Foreskin keratinocyte (primary cell): ENCODE measurements at places on chromosomes 1 and 21. TPM values are rescaled to one million over a fixed set of nuclear protein-coding genes. Genes with fewer than 3 reads are reported as not detected.

DNA sequence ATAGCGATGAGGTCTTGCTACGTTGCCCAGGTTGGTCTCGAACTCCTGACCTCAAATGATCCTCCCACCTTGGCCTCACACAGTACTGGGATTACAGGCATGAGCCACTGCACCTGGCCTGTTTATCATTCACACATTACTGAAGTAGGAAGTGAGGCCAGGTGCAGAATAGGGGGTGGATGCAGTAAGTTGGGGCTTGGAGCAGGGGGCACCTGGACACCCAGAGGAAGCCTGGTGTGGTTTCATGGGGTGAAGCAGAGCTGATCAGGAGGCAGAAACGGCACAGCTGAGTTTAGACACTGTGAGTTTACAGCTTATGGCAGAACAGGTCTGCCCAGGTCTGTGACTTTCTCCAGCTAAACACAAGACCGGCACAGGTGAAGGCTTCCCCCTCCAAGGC lies 4.9 kb downstream of the CDA start:
- DNase-seq: no peak

GRCh38 chr1:175540896-175541645 lies 202.3 kb downstream of the TNR start:
- no peak for DNase-seq

GUCA2B gene
- polyA plus RNA-seq: not detected in 2 replicates

DNA sequence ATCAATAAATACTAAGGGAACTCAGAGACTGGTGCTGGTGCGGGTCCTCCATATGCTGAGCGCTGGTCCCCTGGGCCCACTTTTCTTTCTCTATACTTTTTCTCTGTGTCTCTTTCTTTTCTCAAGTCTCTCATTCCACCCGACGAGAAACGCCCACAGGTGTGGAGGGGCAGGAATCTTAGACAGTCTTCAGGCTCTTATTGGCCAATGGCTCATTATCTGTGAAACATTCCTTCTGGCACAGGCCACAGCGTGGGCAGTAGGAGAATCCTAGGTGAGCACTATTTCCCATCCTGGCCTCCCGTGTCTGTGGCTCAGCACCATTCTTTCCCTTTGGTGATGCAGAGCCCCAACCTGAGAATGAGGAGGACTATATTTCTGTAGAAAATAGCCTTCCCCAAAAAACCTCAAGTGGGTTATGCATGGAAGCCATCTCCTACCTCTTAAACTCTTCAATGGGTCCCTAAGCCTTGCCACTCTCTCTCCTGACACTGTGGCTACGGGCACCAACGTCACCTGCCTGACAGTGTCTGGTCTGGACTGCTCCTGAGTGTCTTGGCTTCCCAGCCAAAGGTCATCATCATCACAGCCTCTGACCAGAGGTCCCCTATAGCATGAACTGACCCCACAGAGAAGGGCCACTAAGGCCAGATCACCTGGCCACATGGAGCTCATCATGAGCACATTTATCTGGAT lies 6.2 kb upstream of the SLAMF1 start:
- DNase-seq: no peak

DNA sequence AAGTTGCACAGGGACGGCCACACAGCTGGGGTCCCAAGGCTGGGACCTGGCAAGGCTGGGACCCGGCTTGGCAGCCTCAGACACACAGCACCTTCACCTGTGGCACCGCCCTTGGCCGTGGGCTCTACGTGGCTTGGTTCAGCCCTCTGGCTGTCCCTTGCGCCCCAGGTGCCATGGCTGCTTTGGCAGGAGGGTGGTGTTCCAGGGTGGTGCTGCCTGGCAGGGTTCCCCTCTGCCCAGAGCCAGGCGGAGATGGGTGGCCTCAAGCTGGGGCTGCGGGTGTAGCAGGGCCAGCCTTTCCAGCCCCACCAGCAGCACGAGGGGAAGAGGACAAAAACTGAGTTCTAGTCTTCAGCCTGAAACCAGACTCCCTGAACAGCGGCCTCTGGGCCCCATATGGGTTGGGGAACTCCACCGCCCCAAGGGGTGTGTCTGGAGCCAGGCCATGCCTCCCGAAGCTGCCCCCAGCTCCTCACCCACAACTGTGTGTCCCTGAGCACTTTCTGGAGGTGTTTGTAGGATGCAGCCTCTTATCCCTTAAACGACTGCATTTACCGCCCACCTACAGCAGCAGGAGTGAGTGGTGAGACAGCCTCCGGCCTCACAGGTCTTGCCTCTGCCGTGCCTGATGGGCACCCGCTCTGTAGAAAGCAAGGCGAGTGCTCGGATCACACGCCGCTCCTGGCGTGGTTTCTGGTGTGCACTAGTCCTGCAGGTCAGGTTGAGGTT lies 92.3 kb downstream of the PDE9A start:
- DNase-seq: no peak

GRCh38 chr1:185694081-185694480 lies 40.1 kb upstream of the HMCN1 start:
- DNase-seq: no peak

GRCh38 chr1:6043561-6043960 lies 2.1 kb upstream of the KCNAB2 start:
- no peak for DNase-seq

GRCh38 chr1:170682809-170683208 lies 18.9 kb downstream of the PRRX1 start:
- DNase-seq: no peak

DNA sequence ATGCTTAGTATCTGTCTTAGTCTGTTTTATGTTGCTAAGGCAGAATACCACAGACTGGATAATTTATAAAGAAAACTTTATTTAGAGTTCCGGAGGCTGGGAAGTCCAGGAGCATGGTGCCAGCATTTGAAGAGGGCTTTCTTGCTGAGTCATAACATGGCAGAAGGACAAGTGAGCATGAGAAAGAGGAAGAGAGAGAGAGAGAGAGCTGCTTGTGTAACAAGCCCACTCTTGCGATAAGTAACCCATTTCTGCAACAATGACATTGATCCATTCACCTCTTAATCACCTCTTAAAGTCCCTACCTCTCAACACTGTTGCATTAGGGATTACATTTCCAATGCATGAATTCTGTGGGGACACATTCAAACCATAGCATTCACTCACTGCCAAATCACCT lies 11.7 kb upstream of the MYOCOS start:
- DNase-seq: no peak

DNA sequence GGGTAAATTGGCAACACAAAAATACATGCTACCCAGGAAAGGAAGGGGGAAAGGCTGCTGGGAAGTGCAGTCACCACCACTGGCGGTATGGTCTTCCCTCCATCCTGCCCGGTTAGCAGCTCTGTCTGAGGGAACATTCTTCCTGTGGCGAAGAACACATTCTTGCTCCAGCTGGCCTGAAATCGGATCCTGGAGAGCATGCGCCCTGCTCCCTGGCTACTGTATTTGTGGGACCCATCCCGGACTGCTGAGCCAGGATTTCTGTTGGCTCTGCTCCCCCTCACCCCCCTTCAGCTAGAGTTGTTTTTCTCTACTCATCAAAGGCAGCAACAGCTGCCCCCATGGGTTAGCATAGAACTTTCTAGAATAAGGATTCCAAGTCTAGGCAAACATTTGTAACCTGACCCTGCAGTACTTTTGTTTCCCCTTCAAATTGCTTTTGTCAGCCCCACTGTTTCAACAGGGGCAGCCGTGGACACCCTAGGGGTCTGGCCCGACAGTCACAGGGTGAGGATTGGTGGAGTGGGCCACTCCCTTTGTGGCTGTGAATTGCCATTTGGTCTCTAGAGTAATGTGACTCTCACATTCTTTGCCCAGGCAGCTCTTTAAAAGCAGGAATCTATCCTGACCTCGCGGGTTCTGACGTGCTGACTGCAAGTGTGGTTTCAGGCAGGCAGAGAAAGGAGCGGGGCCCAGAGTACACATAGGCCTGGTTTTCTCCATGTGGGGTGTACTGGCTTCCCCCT lies 157.7 kb downstream of the TOMM20 start:
- peak; percentile 84 for DNase-seq

GRCh38 chr1:113855630-113856400 lies 15.7 kb downstream of the PTPN22 start:
- DNase-seq: peak; percentile 37

DNA sequence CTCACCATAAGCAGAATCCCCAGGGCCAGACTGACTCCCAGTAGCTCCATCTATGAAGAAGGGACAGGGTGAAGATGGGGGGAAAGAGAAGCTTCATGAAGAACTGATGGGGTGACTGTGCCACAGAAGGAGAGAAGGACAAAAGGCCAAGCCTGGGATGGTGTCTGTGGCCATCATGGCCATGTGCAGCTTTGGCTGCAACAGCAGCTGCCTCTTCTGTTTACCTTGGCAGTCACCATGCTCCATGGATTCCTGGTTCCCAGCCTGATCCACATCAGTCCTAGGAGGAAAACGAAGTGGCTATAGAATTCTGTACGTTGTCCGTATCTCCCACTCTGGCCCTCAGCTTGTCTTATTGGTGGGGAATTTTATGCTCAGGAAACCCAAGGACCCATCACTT lies 12.0 kb downstream of the SEMA6C start:
- DNase-seq: no peak

ZNF648 gene
- not detected in 2 replicates for polyA plus RNA-seq

DNA sequence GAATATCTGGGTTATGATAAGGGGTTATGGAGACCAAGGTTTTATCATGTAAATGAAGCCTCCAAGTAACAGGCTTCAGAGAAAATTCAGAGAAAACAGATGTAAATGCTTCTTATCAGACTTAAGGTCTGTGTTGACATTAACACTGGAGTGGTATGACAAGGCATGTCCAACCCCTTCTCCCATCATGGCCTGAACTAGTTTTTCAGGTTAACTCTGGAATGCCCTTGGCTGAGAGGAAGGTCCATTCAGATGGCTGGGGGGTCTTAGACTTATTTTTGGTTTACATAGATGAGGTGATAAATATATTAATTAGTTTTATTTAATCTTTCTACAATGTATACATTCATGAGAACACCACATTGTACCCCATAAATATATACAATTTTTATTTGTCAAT lies 399.6 kb downstream of the TBX15 start:
- no peak for DNase-seq

SPATA21 gene
- polyA plus RNA-seq: 0.02 TPM in 1 of 2 replicates, not detected in the other

CSTB gene
- polyA plus RNA-seq: 123 and 183 TPM in 2 replicates

- no peak for DNase-seq
Observed at GRCh38 chr1:218787826-218788225, 385.9 kb upstream of the LYPLAL1 start.

F5 gene
- not detected in 2 replicates for polyA plus RNA-seq

DNA sequence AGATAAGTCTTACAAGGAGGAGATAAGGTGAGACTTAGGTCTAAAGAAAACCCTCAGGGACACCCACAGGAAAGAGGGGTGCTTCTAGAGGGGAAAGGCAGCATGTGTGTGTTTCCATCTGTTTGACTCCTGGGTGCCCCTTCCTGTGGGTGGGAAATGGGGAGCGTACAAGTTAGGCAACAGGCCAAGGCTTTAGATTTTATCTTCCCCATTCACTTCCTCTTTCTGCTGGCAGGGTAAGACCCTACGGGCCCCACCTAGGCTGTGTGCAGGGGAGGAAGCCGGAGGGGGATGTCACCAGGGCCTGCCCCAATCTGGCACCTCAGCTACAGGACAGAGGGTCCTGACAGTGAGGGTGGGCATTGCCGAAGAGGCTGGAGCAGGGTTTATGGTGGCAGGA lies 2.5 kb upstream of the OLIG1 start:
- no peak for DNase-seq

DNA sequence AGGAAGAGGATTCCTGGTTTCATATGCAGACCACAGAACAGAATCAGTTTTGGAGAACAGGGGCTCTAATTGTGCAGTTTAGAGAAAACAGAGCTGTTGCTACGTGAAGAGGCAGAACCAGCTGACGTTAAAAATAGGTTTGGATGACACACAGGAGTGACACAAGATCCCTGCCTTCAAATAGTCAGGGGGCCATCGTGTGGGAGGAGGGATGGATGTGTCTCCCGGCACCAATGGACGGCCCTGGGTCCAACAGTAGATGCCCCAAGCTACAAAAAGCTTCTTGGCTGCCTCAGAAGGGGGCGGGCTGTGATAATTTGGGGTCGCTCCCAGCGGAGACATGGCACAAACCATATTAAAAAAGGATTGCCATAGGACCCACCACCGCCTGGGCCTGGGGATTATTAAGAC lies 87.8 kb downstream of the MRPL37 start:
- DNase-seq: no peak
